Hindlimb muscle (tissue), 1 donor: ENCODE measurements at places on chromosomes 6 and 20. TPM values are rescaled to one million over a fixed set of nuclear protein-coding genes. Genes with fewer than 3 reads are reported as not detected.

GRCh38 chr6:30747300-30747687 is 2.9 kb upstream of the IER3 start:
- no peak for DNase-seq

DNA sequence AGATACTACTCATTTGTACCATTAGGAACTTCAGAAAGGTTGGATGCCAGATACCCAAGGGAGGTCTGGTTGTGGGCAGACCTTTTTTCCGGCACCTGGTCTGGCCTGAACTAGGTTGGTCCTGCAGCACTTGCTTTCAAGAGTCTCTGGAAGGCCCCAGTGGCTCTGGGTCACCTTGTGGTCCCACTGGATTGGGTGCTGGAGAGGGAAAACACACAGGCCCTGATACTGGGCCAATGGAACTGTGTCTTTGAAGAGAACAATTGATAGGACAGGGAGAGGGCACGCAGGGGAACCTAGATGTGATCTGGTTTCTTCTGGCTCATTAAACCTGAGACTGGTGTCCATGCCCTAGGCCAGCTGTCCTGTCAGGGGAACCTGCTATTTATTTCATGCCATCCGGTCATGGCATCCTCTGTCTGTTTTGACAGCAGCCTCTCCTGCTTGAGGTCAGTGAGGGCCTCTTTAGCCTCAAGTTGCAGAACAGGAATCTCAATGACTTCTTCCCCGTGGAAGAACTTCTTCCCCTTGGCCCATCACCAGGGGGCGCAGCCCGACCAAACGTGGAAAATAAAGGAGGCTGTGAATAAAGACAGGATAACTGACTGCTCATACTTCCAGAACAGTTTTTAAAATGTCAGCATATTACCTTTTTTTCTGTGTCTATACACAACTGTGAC is 25.0 kb downstream of the TAF8 start:
- DNase-seq, result peak; percentile 72

DNA sequence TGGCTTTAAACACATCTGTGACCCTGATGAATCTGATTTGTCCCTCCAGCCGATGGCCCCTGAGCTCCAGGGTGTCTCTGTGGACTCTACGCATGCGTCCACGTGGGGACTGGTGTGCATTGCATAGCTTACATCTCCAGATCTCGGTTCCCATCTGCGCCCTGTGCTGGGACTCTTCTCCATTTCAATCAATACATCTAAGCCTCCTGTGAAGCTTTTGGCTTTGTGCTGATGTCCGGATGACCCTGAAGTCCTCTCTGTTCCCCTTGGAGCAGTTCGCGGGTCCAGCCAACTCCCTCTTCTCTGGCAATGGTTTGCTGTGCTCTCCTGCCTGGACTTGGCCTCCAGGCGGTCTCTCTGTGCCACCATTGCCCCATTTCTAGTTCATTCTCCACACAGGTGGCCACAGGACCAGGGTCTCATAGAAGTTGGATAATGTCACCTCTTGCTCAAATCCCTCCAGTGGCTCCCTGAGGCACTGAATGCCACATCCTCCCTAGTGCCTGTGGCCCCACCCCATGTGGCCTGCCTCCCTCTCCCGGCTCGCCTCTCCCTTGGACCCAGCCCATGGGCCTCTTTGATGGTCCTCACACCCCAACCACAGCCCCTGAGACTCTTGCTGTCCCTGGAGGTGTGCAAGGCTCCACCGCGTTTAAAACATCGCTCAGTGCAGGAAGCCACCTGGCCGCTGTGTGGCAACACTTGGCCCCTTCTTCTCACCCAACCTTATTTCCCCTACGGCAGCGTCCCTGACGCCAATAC is 155.4 kb downstream of the SYCP2 start:
- DNase-seq, result no peak

DNA sequence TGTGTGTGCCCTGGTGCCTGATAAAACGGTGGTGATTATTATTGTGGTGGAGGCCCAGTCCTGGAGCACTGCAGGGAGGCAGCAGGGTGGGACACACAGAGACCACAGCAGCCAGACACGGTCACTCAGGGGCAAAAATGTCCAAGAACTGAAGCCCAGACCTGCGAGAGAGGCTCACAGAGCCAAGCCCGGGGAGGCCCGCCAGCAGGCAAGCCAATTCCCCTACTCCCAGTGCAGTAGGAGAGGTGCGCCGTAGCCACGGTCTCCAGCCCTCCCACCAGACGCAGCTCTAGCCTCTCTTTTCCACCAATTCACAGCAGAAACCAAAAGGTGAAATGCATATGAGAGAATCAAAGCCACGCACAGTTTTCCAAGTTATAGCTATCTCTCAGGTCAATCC is 179.4 kb upstream of the TAB2 start:
- DNase-seq, result no peak

- no peak for DNase-seq
Measured at GRCh38 chr6:103122766-103123601, 1729.5 kb downstream of the GRIK2 start.

DNA sequence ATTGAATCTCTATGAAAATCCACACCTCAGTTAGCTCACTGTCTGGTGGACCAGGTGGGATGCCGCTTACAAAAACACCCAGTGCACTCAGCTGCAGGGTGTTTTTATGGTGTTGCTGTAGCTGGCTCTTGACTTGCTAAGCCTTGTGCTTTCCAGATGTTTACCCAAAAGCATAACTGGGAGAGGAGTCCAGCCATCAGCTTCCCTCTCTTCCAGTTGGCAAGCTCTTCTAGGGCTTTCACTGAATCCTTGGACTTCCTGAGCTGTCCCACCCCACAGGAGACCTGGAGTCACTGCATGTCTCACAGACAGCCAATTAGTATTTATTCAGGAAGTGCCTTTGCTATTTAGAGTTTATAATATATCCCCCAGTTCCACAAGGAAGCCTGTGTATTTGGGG is 210.9 kb downstream of the FNDC1 start:
- no peak for DNase-seq

- DNase-seq, result no peak
Measured at GRCh38 chr6:37752718-37753117, 55.0 kb upstream of the MDGA1 start.

DNA sequence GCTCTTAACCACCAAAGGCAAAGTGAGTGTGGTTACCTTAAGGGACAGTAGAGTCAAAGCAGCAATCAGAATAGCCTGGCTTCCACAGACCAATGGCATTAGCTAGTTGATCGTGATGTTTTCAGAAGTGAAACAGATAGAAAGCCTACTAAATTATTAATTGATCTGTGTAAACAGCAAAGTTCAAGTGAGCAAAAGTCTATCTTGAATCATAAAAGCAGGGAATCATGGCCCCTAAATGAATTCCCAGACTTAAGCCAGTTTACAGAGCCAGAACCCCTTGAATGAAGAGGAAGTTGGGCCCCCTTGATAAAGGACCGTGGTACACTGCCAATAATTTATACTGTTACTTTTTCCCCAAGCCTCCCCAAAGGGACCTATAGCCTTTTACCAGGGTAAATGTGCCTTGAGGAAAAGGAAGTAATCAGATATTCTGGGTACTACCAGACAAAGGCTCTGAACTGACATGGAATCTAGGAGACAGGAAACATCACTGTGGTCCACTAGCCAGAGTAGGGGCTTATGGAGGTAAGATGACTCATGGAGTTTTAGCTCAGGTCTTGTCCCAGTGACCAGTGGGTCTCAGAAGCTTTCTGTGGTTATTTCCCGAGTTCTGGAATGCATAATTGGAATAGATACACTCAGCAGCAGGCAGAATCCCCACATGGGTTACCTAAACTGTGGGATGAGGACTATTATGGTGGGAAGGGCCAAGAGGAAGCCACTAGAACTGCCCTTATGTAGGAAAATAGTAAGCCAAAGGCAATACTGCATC is 317.5 kb downstream of the CD83 start:
- DNase-seq, result no peak

GRCh38 chr6:107340881-107341280 is 118.5 kb downstream of the PDSS2 start:
- DNase-seq, result no peak

DNA sequence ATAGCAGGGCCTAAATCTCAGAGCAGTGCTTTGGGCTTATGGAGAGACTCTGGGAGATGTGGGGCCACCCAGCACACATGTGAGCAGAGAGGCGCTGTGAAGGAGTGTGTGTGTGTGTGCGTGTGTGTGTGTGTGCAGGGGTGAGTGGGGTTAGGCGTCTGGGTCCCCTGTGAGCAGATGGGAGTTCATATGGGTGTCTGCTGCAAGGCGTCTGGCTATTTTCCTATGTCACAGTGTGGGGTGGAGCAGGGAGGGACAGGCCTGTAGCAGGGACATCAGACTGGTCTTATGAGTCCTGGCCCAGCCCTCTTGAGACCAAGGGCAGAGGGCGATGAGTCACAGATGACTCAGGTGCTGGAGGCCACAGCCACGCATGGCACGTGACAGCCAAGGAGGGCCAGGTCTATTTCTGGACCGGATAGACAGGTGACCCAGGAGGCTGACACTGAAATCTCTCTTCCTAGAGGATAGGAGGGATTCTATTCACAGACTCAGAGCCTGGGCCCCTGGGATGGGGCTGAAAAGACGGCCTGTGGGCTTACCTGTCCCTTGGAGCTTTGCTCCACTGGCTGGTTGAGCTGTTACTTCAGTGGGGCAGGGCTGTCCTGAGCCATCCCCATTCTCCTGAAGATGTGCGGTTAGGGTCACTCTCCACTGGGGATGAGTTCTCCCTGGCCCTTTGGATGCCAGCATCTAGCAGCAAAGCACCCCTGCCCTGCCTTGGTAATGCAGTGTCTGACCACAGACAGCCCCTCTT is 28.9 kb downstream of the VEGFA start:
- DNase-seq, result no peak

DNA sequence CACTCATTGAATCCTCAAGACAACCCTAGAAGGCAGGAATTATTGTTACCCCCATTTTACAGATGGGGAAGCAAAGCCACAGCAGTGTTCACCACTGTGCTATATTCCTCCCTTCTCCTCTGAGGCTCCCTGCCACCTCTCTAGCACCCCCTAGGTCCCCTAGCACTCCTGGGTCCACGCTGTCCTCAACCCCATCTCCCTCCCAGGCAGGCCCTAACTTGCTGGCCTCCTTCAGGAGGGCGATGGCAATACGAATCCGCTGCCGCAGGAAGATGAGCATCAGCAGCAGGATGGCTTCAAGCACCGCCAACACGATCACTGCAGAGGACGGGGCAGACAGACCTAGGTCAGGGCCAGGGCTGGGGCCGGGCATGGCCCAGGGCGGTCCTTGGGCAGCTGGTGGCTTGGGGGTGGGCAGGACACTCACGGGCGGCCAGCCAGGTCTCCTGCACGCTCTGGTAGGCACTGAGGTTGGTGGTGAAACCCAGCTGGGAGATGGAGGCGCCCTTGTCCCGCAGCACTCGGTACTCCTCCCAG is 7.8 kb upstream of the NEU1 start:
- no peak for DNase-seq

GRCh38 chr6:35357677-35358076 is 15.3 kb downstream of the PPARD start:
- DNase-seq, result no peak

The DOK5 gene
- 27.1 TPM for polyA plus RNA-seq
